ENCODE measurements at places on chromosomes 7 and 10.
A peak's percentile ranks its signal among the peaks of the same experiment; 100 is the strongest.

DNA sequence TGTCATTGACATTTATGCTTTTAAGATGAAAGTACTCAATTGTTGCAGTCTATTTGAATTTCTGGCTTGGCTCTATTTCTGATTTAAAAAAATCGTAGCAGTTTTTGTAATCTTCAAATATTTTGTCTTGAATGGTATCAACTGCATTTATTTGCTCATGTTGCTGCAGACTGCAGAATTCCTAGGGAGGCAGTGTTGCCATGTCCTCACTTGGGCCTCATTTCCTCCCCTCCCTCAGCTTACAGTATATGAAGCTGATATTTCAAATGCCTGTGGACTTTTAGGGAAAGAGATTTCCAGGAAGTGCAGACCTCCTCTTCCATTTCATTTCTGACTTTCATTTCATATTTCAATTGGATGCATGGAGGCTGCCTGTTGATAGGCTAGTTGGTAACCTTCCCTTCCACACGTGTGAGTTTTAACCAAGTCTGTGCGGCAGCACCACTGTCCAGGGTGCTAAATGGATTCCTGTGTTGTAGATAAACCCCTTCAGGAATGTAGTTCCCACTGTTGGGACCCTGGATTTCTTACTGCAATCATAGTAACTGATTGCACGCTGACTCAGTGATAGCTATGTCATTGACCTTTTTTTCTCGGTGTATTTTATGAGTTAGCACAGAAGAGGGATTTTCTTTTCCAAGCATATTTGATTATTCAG lies 17.5 kb downstream of the VPS50 start:
- no peak for DNase-seq

GRCh38 chr7:87598234-87599009 lies 2.3 kb downstream of the ABCB1 start:
- DNase-seq = no peak

GRCh38 chr7:1030444-1031070 lies 13.8 kb upstream of the GPR146 start:
- DNase-seq = no peak

DNA sequence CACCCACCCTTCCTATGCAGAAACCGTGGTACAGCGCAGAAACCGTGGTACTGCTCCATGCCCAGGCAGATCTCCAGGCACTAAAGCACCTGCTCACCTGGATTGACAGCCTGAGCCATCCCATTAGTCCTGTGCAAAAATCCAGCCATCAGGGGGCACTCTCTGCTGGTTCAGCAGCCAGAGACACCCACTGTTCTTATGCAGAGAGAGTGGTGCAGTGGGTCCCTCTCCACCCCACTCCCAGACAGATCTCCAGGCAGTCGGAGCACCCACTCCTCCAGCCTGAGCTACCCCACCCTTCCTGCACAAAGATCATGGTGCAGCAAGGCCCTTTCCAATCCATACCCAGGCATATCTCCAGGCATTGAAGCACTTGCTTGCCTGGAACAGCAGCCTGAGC lies 219.8 kb downstream of the CTNNA3 start:
- DNase-seq = no peak

GRCh38 chr7:80902019-80902418 lies 16.8 kb downstream of the SEMA3C start:
- DNase-seq = no peak

DNA sequence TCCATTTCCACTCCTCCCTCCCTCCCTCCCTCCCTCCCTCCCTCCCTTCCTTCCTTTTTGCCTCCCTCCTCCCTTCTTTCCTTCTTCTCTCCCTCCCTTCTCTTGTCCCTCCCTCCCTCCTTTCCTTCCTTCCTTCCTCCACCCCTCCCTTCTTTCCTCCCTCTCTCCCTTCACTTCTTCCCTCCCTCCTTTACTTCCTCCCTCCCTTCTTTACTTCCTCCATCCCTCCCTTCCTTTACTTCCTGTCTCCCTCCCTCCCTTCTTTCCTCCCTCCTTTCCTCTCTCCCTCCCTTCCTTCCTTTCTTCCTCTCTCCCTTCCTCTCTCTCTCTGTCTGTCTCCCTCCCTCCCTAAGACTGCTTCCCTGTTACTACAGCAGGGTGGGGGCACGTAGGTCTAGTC lies 598.6 kb upstream of the FOXK1 start:
- no peak for DNase-seq

GRCh38 chr10:17001961-17002749 lies 127.5 kb downstream of the CUBN start:
- DNase-seq = no peak

DNA sequence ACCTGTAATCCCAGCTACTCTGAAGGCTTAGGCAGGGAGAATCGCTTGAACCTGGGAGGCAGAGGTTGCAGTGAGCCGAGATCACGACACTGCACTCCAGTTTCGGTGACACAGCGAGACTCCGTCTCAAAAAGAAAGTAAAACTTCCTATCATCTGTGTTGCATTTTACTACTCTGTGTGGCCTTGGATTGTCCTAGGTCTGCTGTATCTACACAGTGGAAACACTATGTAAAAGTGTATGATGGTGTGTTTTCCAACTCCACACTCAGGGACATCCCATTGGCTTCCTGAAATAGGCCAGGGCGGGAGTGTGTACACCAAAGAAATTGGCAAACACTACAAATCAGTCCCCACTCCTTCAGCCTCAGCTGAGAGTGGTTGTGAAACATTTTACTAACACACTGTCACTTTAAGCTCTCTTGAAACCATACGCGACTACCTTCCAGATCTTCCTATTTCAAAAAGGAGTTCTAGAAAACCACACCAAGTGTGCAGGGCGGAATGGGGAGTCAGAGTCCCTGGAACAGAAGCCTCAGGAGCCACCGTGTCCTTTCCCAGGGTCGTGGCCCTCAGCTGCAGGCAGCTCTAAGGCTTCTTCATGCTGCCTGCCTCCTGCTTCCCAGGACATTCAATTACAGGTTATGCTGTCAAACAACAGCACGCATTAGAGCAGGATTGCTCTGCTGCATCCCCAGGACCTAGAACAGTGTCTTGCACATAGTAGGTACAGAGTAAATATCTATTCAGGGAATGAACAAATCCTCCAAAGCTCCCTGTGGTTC lies 275.4 kb downstream of the PARD3 start:
- DNase-seq = no peak

DNA sequence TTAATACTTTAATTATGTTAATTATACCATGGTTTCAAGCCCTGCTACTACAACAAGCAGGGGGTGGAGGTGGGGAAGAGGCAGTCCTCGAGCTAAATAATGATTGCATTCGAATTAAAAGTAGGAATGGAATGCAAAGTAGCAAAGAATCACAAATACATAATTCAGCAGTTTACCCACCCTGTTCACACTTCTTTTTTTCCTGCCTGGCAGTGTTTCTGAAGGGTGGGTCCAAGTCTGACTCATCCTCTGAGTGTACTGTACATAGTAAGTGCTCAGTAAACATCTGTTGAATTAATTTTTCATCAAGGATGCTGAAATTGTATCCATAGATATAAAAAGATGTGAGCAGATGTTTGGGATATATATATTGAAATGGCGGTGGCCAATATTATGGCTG lies 778.8 kb downstream of the LRMDA start:
- no peak for DNase-seq

GRCh38 chr7:28408960-28409715 lies 3.2 kb upstream of the CREB5 start:
- DNase-seq = peak; percentile 93

DNA sequence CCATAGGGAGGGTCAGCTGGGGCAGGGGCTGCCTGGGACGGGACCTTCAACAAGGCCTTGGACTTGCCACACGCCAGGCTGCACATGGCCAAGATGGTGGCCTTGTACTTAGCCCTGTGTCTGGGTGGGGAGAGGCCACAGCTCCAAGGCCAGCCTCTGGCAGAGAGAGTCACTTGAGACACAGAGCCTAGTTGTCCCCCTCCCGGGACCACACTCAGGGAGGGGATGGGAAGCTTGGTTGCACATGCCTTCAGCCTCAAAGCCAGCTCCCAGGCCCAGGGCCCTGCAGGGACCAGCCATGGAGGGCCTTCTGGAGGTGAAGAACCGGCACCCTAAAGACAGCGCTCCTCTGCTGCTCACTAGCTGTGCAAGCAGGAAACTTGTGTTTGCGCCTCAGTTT lies 16.7 kb downstream of the MMRN2 start:
- DNase-seq = no peak

GRCh38 chr10:88221010-88221973 lies 357.9 kb downstream of the PTEN start:
- DNase-seq = no peak

- DNase-seq = no peak
These were observed 300.8 kb downstream of the SDHAF3 start for GRCh38 chr7:97418312-97418711.

- DNase-seq = no peak
These were observed 122.8 kb downstream of the GALNT17 start for GRCh38 chr7:71254751-71255150.

GRCh38 chr7:77409005-77409738 lies 7.0 kb downstream of the GSAP start:
- DNase-seq = no peak

DNA sequence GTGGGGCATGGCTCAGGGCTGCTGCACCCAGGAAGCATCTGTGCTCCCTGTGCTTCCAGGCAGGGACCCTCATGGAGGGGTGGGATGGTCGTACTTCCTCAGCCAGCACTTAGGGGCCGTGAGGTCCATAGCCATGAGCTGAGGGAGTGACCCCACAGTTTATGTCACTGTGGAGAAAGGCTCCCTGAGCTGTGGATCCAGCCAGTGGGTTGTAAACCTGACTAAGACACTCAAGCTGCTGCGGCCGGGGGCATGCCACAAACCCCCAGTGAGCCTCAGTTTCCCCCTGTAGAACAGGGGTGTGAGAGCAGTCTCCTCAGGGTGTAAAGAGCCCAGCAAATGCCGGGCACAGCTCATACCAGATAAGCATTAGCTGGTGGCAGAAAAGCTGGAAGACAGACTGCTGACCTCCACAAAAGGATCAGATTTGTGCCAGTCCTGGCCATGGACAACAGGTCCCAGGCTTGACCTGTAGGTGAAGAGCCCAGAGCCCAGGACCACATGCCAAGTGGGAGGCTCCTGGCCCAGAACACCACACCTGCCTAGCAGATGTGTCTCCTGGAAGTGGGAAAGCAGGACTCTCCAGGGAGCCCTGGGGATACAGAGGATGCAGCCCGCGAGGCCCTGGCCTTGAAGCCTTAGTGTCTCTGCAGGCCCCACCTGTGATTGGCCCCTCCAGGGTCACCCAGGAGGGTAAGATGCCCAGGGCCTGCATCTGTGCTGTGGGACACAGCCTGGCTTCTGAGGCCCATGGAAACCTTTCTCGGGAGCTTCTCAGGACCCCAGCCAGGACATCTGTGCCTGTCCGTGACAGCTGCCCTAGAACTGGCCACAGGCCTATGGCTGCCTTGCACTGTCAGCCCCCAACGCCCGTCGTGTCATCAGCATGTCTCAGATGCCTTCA lies 78.1 kb upstream of the RET start:
- DNase-seq = no peak

DNA sequence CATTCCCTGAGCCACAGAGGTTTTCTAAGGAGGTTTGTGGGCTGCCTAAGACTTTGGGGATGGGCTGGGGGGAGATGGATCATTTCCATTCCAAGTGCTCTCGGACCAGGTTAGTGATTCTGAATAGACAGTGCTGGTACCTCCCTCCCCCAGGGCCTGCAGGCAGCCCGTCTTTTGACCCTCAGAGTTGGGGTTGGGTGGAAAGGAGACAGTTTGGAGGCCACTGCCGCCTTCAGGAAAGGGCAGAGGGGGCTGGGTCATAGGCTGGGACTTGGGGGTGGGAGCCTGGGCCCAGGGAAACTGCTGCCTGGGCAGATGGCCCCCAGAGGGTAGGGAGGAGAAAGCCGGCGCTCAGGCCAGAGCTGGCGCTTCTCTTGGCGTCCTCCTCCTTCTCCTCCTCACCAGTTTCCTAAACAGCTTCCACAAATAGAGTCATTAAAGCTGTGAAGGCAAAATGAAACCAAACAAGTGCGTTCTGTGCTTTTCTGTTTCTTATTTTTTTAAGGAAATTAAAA lies 4.4 kb downstream of the UNC5B start:
- peak; percentile 43 for DNase-seq

DNA sequence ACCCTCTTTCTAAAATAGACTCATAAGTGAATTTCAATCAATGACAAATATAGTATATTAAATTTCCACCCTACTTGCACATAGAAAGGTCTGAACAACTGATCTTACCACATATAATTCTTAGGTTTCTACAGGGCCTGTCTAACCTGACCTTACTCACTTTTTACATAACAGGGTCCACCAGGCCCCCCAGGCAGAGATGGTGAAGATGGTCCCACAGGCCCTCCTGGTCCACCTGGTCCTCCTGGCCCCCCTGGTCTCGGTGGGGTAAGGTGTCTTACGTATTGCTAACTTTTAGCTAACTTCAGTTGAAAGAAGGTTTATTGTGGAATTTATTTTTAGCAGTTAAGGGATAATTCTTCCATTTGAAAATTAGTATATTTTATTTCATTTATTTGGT lies 5.3 kb downstream of the COL1A2 start:
- DNase-seq = no peak

GRCh38 chr7:81167934-81168333 lies 249.1 kb upstream of the SEMA3C start:
- no peak for DNase-seq

DNA sequence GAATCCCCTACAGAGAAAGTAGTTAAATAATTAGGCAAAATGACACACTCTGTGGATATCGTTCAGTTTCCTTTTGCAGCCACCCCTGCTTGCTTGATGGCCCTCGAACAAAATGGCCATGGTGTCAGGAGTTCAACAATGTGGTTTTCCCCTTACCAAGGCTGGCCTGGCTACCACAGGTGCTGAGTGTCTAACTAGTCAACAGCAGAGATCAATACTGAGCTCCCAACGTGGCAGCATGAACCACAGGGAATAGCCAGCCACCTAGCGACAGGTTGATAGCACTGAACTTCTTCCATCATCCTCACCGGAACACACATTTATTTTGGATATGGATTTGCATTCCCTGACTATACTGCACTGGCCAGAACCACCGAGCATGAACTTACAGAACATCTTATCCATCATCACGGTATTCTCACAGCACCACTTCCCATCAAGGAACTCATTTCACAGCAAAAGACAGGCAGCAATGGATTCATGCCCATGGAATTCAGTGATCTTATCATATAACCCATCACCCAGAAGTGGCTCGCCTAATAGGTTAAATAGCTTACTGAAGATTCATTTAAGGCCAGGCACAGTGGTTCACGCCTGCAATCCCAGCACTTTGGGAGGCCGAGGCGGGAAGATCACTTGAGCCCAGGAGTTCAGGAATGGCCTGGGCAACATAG lies 6.3 kb downstream of the C10orf67 start:
- peak; percentile 26 for DNase-seq

Measured in NCI-H82 (cell line).